WTC11 (cell line): ENCODE measurements at places on chromosomes 1 and 21.

DNA sequence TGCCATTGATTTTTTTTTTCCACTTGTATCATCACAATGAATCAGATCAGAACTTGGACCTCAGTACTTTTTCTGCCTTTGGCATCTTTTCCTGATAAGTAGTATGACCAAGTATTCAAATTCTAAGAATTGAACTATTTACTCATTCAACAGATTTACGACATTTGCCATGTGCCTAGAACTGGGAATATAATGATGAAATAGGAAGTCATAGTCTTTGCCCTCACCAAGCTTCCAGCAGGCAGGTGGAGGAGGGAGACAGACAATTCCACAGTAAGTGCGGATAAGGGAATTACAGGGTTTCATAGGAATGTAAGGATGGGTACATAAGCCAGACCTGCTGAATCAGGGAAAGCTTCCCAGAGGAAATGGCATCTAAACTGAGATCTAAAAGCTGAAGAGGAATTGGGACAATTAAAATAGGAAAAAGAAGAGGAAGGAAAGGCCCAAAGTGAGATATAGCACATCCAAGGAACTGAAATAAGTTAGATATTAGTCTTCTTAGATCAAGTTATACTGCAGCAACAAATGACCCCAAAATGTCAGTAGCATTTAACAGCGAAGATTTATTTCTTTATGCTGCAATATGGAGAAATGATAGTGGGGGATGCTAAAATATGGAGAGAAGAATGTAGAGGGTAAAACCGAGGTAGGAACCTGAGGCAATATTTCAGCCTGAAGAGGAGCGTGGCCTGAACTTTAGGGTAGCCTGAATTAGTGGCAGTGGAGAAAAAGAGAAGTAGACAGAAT is 5.3 kb upstream of the DDX59 start:
- DNase-seq = no peak

DNA sequence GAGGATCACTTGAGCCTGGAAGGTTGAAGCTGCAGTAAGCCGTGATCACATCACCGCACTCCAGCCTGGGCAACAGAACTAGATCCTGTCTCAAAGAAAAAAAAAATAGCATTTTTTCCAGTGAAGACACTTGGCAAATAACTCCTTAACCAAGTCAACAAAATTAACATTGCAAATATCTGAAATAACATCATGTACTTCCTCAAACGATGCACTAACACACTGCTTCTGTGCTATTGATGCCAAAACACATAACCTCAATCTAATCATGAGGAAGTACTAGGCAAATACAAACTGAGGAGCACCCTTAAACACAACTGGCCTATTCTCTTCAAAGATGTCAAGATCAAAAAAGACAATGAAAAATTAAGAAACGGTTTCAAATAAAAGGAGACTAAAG is 32.3 kb downstream of the PABPC4 start:
- no peak for DNase-seq

GRCh38 chr1:214074477-214074876 is 86.7 kb downstream of the PROX1 start:
- no peak for DNase-seq

DNA sequence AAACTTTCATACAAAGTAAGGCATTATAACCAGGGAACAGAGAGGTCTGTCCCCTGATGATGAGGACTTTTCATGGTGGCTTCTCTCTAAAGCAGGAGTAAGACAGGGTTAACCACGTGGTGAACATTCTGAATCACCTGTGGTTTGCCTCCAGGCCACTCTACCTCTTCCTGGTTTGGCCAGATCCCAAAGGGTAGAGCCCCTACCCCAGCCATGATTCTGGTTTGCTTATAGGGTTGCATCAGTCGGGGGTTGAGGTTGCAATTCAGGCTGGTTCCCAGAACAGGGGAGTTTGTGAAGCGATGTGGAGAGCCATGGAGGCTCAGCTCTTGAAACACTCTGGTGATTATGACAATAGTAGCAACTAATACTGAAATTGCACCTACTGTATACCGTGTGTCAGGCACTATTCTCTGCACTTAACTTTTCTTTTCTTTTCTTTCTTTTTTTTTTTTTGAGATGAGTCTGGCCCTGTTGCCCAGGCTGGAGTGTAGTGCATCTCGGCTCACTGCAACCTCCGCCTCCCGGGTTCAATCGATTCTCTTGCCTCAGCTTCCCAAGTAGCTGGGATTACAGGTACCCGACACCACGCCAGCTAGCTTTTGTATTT is 8.3 kb downstream of the CNR2 start:
- no peak for DNase-seq

- DNase-seq = no peak
Observed at GRCh38 chr1:29758781-29759499, 522.6 kb downstream of the PTPRU start.

DNA sequence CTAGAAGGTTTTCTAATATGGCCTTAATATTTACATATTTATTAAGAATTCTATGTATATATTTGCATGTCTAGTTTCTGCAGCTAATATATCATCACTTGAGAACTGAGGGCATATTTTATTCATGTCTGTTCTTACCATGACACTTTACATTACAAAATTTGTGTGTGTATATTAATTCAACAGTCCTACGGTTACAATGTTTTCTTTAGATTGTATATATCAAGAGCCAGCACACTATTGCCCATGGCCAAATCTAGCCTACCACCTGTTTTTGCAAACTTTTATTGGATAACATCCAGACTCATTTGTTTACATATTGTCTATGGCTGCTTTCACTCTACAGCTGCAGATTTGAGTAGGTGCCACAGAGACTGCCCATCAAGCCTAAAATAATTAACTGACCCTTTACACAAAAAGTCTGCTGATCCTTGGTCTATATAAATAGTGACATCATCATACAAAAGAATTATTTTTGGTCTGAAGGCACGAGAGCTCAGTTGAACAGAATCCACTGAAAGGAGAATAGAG is 577.4 kb upstream of the PBX1 start:
- DNase-seq = no peak
